ENCODE measurements at places on chromosomes 1 and 21.

- DNase-seq: no peak
Observed at GRCh38 chr1:104172243-104172681, 422.6 kb downstream of the AMY1C start.

GRCh38 chr1:154429118-154429517, 24.0 kb downstream of the IL6R start:
- no peak for DNase-seq

DNA sequence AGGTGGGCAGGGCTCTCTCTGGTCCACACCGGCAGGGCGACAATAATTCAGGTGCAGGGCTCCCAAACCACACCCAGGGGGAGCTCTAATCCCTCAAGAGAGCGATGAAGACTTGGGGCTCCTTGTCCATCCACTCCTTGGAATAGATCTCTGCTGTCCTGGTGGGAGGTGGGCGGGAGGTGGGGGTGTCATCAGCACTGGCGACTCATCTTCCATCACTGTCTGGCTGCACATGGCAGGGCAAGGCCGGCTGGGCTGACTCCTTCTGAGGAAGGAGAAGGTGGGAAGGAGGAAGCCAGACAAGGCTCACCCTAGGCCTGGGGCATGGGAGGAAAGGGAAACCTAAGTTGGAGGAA, 29.3 kb downstream of the TNNT2 start:
- peak; percentile 48 for DNase-seq

DNA sequence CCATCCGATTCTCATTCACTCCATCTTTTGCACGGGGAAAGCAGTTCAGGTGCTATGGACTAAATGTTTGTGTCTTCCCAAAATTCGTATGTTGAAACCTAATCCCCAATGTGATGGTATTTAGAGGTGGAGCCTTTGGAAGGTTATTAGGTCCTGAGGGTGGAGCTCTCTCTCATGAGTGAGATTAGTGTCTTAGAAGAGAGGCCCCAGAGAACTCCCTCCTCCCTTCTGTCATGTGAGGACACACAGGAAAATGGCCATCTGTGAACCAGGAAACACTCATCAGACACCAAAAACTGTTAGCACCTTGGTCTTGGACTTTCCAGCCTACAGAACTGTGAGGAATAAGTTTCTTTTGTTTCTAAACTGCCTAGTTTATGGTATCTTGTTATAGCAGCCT, 15.8 kb upstream of the CCDC190 start:
- DNase-seq: no peak

DNA sequence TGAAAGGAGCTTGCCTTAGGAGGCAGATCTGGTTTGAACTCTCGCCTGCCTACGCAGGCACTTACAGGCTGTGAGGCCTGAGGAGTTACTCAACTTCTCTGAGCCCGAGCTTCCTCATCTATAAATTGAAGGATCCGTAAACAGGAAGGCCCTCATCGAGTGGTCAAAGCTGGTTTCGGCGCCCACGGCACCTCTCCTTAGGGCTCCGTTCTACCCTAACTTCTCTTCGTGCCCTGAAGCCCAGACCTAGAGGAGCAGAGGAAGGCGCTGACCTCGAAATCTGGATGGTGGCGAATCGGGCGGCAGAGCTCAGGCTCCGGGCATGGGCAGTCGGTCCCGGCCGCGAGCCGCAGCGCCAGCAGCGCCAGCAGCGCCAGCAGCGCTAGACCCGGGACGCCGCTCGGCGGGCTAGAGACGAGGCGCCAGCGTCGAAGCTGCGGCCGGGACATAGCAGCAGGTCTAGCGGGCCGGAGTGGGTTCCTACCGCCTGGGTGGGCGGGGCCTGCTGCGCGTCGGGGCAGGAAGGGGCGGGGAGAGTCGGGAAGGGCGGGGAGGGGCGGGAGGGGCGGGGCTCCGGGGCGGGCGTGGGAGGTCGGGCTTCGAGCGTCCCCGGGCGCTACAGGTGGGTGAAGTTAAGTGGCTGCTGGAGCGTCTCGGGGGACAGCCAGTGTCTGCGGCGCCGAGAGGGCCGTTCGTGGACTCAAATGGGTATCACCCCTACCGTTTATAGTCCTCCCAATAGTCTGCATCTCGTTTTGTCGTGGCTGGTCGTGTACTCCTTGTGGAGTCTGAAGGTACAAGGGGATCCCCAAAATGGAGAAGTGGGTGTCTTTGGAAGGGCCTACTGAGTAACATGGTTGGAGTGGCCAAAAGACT, at the start of gene CTBS:
TSS of gene CTBS (minus strand) at position 474 of the 876 bp plus-strand sequence. CDS start at position 449, 25 bp downstream.
- peak; percentile 82 for DNase-seq

- DNase-seq: peak; percentile 99
Observed at GRCh38 chr1:223788746-223789415, 56.9 kb downstream of the TP53BP2 start.

DNA sequence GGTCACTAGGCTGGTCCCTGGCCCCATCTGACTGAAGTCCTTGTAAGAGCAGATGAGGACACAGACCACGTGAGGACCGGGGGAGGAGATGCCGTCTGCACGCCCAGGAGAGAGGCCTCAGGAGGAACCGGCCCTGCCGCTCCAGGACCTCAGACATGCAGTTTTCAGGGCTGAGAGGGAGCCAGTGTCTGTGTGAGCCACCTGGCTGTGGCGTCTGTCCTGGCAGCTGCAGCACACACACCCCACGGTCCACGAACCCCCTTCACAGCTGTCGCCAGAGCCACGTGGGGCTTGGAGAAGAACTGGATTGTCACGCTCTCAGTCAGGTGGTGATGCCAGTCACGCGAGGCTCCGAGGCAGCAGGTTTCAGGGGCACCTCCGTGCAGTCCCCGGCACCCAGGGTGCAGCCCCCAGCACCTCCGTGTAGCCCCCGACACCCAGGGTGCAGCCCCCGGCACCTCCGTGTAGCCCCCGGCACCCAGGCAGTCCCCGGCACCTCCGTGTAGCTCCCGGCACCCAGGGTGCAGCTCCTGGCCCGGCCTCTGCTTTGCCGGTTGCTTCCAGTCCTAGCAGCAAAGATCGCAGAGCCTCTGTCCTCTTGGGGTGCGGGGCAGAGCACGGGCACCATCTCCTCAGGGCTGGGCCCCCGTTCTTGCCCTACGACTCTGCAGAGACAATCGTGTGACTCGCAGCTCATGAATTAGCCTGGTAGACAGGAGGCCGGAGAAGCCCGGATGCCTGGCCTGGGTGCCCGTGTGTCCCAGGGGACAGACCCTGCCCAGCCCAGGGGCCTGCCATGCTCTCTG, 19.0 kb upstream of the SUMO3 start:
- peak; percentile 22 for DNase-seq

- no peak for DNase-seq
Observed at GRCh38 chr21:16533692-16534407, 804.1 kb downstream of the USP25 start.

GRCh38 chr1:245683676-245684075, 528.9 kb downstream of the KIF26B start:
- DNase-seq: no peak

DNA sequence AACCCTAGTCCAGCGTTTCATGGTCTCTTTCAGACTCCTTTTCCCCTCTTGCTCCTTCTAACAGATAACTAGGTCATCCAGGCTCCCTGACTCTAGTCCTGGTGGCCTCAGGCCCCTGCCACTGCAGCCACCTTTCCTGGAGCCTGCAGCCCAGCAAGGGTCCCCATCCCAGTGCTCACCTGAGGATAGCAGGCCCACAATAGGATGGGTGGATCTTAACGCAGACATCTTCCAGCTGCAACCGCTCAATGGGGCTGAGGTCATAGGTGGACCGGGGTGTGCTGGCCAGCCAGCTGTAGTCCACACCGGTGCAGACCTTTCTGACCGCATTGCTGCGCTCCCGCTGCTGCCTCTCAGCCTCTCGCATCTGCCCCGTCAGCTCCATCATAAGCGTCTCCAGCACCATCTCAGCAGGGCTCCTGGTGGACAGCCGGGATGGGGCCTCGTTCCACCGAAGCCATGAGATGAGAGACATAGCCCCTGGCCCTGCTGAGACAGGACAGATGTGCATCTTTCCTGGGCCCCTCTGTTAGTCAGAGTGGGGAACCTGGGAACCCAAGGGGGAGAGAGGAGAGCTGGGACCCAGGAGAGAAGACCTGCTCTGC, 10.9 kb downstream of the RD3 start:
- DNase-seq: no peak

DNA sequence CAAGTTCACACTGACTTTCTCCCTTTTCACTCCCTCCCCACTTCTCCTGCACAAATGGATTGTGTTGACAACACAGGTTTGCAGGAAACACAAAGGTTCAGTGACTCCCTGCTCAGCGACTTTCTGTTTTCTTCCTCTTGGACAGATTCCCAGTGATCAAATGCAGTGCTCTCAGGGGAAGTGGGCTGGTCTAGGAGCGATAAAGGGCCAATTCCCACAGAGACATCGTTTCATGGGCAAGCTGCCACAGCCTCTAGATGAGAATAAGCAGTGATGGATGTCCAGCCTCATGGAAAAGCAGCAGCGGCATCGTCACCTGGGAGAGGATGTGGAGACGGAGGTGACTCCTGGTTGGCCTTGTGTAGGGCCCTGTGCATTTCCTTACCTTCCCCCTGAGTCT, 30.6 kb downstream of the FYB2 start:
- DNase-seq: no peak

DNA sequence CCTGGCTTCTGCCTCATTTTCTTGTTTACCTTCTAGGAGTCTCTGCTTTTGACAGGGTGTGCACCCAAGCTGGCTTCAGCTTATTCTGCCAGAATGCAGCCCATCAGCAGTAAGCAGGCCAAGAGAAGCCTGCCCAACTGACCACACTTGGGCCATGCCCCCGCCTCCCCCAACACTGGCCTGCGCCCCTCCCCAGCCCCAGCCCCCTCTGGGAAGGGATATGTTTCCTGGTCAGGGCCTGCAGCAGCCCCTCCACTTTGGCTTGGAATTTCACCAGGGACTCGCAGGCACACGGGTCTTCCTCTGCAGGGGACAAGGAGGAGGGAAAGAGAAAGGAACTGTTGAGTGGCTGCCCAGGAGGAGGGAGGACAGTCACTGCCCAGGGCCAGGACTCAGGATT, 9.4 kb downstream of the MATN1 start:
- DNase-seq: no peak

DNA sequence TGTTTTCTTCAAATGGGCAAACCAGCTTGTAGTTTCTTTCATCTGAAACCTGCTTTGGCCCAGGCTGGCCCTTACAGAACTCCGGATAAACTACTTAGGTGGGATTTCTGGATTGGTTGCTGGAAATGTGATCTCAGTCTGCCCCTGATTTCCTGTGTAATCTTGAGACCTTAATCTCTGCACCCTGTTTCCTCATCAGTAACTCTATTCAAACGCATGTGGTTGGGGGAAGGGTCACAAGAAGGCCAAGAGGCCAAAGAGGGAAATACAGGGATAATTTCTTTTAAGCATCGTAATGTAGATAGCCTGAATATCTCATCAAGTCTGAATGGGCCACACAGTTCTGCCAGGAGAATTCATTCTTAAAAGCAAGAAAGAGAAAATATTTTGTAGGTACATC, 483.6 kb downstream of the LTN1 start:
- DNase-seq: no peak

GRCh38 chr21:15197696-15198095, 132.9 kb upstream of the NRIP1 start:
- no peak for DNase-seq

GRCh38 chr1:51605961-51606723, 10.8 kb upstream of the OSBPL9 start:
- no peak for DNase-seq

- no peak for DNase-seq
Observed at GRCh38 chr1:3566951-3567804, 44.1 kb downstream of the MEGF6 start.

DNA sequence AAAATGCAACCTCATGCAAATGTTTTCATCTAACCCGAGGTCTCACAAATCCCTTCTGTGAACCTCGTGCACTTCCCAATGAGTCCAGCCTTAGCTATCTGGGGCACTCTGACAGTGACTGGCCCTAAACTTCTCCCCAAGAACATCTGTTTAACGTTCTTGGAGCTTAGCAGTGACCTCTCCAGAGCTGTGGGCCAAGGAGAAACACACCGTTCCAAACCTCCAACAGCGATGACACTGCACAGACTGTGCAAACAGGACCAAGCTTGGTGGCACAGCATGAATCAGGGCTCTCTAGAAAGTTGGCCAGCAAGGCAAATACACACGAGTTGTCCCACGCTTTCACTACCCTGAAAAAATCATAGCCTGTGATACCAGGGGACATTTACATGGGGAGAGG, 15.8 kb downstream of the BEND5 start:
- DNase-seq: no peak

DNA sequence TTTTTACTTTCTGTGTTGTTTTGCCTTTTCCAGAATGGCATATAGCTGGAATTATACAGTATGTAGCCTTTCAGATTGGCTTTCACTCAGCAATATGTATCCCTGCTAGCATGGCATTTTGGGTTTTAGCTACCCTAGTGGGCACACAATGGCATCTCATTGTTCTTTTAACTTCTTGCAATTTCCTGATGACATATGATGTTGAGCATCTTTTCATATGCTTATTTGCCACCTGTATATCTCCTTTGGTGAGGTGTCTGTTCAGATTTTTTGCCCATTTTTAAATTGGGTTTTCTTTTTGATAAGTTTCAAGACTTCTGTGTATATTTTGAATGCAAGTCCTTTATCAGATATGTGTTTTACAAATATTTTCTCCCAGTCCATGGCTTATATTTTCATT, 14.0 kb downstream of the TSEN15 start:
- DNase-seq: no peak

- DNase-seq: no peak
Observed at GRCh38 chr1:13968361-13968760, 268.4 kb downstream of the PRDM2 start.

DNA sequence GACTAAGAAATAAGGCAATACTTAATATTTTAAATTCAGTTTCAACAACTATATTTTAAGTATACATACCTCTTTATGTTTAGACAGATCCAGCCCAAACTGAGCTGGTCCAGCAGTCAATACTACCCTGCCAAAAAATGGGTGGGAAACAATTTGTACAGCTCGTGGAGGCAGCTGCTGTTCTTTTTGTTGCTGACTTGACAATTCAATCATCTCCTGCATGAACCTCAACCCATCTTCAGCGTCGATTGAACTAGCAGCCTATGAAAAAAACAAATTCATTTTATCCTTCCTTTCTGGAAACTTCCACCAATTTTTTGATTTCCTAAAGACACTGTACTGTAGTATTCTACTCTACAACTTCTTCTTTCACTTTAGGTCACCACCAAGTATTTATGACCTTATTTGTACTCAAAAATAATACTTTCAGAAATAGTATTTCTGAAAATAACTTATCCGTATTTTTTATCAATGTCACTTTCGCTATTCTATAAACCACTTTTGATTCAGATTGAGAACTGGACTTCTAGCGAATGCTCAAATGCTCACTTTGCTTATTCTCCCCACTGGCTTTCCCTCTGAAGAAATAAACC, 46.5 kb downstream of the EDEM3 start:
- DNase-seq: no peak

GRCh38 chr1:38760562-38760961, 99.0 kb downstream of the RRAGC start:
- no peak for DNase-seq

GRCh38 chr1:12447849-12448312, 170.1 kb downstream of the DHRS3 start:
- DNase-seq: peak; percentile 25
